ENCODE measurements at places on chromosomes 6 and 20.

GRCh38 chr6:110180228-110181008 lies at the start of gene CDC40:
Gene CDC40 (plus strand): TSS chr6:110180427. CDS start chr6:110180445, 18 bp downstream.
- peak; percentile 49 for DNase-seq

- no peak for DNase-seq
Measured at GRCh38 chr20:36331209-36331608, 25.1 kb downstream of the DLGAP4 start.

DNA sequence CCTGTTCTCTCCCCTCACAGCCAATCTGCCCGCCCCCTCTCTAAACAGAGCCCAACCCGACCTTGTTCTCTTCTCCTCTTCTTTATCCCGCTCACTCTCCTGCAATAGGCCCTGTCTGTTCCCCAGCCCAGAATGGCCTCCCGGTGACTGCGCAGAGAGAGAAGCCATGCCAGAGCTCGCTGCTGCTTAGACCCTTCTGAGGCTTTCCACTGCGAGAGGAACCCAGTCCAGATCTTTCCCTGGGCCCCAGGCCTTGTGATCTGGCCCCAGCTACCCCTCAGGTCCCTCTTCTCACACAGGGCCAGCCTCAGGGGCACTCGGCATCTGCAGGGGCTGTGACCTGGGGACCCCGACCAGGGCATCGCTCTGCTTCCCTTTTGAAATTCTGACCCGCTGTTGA lies 58.1 kb downstream of the TMEM242 start:
- no peak for DNase-seq

DNA sequence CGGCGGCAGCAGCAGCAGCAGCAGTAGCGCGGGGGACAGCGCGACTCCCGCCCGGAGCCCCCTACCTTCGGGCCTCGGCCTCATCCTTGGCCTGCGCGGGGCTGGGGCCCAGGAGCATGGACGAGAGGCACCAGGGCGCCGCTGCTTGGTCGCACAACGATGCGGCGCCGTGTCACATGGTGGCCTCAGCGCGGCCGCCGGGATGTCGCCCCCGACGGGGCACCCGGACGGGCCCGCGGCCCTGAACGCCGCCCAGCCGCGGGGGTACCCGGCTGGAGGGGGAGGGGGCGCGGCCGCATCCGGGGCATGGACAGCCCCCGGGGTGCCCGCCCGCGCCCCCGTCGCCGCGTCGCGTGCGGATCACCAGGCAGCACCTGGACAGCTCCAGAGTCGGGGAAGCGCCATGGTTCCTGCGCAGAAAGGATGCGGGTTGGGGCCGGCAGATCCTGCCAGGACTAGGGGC lies 57.1 kb downstream of the CDH22 start:
- no peak for DNase-seq

DNA sequence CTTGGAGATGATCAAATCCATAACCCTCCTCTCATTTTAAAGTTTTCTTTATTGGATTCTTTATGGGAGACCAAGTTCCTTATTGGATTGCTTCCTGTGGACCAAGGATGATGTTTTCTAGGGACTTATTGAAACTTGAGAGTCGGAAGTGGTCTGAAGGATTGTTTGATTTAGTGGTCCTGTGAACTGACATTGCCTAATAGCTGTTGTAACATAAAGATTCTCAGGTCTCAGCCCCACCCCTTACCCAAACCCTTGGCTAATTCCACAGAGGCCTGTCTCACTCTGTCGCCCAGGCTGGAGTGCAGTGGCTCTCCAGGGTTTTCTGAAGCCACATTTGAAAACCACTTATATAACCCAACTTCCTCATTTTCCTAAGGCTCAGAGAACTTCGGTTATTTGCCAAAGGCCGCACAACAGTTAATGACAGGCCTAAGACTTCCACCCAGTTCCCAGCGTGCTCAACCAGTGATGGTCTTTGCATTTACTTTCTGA lies 77.0 kb downstream of the ATXN1 start:
- DNase-seq = peak; percentile 55

DNA sequence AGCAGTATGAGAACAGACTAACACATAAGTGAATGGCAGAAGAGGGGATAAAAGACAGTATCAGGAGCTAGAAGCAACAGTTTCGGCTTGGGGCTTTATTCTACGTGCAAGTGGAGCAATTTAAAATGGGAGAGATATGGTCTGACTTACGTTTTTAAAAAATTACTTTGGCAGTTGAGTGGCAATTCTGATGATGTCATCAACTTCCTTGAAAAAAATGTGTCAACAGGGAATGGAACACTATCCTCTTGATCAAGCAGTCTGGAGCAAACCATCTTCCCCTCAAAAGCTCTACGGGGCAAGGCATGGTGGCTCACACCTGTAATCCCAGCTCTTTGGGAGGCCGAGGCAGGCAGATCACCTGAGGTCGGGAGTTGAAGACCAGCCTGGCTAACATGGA lies 24.1 kb downstream of the PTPRT start:
- DNase-seq = no peak

DNA sequence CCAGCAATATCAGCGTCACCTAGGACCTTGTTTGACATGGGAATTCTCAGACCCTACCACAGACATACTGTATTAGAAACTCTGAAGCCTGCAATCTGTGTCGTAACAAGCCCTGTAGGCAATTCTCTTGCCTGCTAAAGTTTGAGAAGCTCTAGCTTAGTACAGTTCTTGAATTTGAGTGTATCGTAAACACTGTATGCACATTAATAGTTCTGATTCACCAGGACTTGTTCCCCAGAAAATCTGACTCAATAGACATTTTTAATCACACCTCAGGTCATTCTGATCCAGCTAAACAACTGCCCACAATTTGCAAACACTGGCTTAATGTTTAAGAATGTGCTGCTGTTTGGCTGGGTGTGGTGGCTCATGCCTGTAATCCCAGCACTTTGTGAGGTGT lies 414.3 kb downstream of the TFAP2A start:
- DNase-seq = no peak

GRCh38 chr20:62724692-62725595 lies 16.3 kb downstream of the NTSR1 start:
- no peak for DNase-seq

DNA sequence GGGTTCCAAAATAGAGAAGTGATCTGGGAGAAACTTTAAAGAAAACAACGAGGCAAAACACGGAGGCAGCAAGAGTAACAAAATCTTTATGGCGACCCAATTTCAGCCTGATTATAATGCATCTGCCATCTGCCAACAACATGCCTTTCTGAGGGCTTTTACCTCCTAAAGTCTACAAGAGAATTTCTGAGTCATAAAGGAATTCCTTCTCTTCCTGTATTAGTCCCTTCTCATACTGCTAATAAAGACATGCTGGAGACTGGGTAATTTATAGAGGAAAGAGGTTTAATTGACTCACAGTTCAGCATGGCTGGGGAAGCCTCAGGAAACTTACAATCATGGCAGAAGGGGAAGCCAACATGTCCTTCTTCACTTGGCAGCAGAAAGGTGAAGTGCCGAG lies 226.6 kb downstream of the HACE1 start:
- no peak for DNase-seq

- peak; percentile 95 for DNase-seq
Measured at GRCh38 chr6:56542364-56543331, 100.0 kb downstream of the DST start.

GRCh38 chr6:166419717-166420116 lies 37.0 kb upstream of the MPC1 start:
- DNase-seq = peak; percentile 50

DNA sequence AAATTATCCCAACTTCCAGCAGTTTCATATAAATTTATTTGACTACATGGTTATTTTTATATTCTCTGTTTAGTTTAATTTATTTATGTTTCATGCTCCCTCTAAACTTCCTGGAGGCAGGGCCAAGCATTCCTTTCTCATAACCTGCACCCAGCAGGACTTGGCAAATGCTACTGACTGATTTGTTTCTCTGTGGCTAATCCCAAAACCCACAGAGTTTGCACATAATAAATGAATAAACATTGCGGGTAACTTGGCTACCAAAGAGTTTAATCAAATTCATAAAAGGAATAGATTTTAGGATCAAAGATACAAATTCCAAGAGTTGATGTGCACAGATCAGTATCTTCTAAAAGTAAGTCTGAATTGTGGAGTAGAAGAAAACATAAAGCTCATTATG lies 239.5 kb downstream of the SLC35F1 start:
- DNase-seq = no peak

- peak; percentile 73 for DNase-seq
Measured at GRCh38 chr6:52598123-52598823, 21.4 kb upstream of the TRAM2 start.

DNA sequence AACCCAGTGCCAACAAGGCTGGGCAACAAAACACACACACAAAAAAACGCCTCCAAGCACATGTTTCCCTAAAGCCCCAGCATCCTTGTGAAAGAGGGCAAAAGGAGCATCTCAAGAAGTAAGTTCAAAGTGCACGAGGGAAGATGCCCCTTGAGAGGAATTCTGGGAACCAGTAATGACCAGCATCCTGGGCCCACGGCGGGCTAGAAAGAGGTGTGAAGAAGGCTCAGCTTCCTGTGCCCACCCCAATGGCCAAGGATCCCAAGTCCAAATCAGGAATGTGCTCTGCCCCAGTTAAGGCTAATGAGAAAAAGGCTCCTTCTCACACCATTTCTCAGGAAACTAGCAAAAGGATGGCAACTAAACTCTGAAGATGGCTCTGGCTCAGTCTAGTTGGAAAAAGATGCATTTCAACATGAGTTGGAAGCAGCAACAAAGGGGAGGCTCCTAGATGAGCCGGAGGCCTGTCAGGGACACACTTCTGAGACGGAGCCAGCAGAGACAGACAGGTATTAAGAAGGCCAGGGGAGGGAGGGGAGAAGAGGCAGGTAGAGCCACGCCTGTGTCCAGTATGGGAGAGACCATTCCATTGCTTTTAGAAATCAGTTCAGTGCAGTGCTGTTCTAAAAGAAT lies 3.2 kb downstream of the RIMS4 start:
- no peak for DNase-seq

GRCh38 chr6:38522322-38522721 lies 117.4 kb downstream of the BTBD9 start:
- DNase-seq = no peak

GRCh38 chr6:16437095-16437494 lies 198.7 kb downstream of the GMPR start:
- no peak for DNase-seq

DNA sequence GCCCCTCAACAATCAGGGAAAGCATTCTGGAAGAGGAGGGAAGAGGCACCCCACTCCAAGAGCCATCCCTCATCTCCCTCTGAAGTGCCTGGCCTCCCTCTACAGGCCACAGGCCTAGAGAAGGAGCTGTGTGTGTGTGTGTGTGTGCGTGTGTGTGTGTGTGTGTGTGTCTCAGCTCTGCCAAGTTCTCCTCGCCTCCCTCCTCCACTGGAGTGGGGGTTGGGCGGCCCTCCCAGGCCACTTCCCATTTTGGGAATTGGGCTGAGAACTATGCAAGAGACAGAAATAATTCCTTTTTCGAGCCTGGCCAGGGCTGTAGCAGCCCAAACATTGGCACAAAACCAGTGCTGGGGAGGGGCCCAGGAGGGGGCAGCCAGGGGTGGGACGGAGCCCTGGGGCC lies 35.7 kb downstream of the KCNB1 start:
- DNase-seq = no peak

DNA sequence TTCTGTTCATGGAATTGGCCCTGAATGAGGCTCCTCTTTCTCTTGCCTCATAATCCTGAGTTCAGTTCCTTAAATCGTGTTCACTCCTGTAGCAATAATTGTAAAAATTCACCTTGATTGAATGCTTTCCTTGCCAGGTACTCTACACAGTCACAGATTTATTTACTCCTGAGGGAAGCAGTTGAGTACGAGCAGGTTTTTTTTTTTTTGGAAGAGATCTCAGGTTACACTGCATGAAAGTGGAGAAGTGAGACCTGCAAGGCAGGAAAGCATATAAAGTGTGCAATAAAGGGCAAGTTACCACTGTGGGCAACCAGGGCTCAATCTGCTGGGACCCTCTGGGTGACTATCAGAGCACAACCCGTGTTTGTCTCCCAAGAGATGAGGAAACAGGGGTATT lies 93.0 kb upstream of the DOK5 start:
- DNase-seq = no peak

DNA sequence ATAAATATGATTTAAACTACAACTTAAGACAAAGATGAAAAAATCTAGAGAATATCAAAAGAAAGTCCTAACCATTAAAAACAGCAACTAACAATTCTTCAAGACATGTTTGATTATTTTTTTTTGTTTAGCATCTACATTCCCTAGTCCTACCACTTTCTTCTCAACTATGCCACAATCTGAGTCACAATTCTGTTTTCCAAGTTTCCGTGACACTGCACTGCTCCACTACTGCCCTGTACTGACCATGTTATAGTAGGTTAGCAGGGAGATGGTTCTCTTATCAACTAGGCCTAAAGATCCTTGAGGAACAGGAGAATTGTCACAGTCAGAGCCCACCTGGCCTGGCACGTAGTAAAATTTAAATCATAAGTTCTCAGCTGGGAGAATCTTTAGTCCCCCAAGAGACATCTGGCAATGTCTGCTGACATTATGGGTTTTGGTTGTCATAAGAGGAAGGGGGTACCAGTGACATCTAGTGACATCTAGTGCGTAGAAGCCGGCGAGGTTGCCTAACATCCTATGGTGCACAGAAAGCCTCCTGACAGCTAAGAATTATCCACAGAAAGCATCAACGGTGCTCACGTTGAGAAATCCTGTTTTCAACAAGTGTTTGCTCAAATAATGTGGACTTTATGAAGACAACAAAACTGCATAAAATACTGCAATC lies 100.5 kb downstream of the PDE10A start:
- DNase-seq = no peak

DNA sequence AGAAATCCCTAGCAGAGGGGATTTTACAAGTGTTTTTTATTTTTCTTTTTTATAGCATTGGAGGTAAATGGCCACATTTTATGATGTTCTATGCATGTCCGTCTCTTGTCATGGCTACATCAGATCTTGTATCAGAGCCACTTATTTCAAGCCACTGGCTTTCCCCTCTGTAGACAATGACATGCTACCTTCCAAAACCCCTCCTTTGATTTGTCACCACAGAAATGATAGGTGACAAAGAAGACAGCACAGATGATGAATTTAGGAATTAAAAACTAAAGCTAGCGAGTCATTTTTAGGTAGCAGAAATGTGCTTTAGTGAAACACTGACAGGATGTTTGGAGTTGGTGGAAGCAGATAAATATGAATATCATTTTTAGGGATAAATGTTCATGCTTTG lies 20.8 kb downstream of the PLCB1 start:
- DNase-seq = no peak

DNA sequence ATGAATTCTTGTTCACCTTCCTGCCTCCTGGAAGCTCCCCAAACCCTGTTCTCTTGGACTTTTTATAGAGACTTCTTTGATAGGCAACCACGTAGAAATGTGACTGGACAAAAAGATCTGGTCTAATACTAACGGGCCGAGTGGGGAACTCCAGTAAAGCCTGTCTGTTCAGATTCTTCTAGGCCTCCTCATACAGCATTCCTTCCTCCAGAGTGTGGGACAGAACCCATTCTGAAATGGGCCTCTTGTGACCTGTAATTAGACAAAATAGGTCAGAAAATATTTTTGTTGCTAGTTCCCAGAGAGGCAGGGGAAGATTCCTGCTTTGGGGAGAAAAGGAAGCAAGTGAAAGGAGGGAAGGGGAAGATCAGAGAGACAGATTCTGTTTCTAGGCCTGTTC lies 374.3 kb downstream of the CDH26 start:
- DNase-seq = no peak

- no peak for DNase-seq
Measured at GRCh38 chr6:128240024-128240428, 280.4 kb downstream of the PTPRK start.
